ENCODE measurements at places on chromosomes 4 and X.

DNA sequence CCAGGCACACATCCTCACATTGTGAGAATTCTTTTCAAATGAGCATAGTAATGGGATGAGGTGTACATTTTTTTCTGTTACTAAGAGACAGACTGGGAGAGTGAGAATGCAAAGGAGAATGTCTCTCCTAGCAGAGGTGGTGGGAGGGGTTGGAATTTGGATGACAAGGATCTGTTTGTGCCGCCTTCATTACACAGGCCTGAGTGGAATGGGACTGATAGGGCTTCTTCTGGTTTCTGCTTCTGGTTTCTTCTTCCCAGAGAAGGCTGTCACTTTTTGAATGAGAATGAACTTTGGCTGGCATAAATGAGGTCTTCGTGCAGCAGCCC, 55.4 kb downstream of the C4orf51 start:
- no peak for DNase-seq

DNA sequence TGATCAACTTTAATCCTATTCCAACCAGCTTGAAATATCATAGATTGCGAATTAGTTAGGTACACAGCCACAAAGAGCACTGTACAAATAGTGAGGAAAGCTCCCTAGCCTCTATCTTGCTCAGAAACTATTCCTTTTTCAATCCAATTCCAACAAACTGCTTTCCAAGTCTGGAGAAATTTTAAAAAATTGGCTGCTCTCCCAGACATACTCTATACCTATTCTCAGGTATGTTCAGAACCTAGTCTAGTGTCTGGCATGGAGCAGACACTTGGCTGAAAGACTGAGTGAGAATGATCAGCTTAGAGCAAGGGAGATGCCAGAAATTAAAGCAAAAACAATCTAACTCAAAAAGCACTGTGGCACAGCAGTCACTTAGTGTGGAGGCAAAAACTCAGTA, 105.9 kb downstream of the SLC10A7 start:
- no peak for DNase-seq

DNA sequence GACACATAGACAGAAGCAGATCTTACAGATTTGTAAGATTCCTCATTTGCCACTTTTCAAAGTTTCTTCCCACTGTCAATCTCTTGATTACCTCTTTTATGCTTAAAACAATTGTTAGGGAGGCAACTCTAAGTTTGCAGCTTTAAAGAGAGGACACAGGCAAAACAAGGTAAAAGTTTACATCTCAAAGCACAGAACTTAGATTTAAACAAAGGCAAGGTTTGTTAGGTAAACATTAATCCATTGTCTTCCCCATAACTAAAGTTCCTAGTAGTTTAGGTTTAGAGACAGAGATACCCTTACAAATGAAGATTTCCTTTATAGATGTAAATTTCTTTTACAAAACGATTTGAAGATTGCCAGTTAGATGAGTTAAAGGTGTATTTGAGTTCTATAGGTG, 176.9 kb downstream of the AASDH start:
- no peak for DNase-seq

DNA sequence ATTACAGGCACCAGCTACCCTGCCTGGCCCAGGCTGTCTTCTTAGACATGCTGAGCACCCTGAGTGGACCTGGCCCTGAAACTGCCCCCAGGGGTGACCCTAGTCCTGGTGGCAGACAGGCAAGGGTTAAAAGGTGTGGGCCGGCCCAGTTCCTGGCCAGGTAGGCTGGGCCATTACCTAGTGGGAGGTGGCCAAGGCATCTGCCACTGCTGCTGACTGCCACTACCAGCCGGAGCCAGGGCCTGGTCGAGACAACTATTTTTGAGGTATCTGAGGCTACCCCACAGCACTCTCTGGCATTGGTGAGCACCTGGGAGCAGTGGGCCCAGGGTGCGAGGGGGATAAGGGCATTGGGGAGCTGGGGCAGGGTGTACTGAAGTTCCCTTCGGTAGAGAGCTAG, at the start of gene CCDC120:
TSS of gene CCDC120 (plus strand) at position 206 of the 400 bp plus-strand sequence. CDS start 3,043 bp downstream, outside the sequence.
- no peak for DNase-seq

- DNase-seq = no peak
Observed at GRCh38 chr4:76898949-76899645, 1.2 kb upstream of the SOWAHB start.

DNA sequence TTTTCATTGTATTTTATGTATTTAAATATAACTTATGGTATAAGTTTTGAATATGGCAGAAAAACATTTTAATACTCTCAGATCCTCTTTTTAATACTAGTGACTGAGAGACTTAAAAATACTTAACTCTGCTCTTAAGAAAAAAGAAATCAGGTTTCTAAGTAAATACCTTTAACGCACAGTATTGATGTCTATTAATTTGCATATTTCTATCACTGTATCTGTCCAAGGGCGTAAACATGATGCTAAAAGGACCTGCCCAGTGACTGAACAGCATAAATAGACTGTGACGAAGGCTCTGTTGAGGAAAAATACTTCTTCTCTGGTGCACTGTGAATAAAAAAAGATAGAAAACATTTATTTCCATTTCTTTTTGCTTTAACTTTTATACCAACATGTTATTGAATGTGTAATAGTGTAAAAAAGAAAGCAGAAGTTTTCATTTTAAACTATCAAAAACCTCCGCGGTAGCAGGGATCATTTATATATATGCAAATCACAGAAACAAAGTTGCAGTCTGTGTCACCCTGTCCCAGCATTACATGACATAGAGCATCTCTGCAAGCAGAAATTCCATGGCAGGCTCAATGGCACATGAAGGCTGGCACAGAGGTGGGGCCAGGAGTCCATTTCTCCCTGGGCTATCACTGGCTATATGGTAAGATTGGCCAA, 75.4 kb downstream of the ZAR1 start:
- no peak for DNase-seq

DNA sequence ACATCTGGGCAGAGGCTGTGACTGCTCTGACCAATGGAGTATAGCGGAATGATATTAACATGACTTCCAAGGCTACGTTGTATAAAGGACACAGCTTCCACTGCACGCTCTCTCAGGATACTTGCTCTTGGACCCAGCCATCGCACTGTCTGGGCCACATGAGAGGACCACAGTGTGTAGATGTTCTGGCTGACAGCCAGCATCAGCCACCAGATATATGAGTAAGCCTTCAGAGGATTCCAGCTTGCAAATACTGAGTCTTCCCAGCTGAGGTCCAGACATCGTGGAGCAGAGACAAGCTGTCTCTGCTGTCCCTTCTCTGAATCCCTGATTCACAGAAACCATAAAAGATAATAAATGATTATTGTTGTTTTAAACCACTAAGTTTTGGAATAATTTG, 146.8 kb upstream of the USP9X start:
- no peak for DNase-seq
